Right atrium auricular region (tissue), 2 donors: ENCODE measurements at places on chromosomes 4 and X.

GRCh38 chr4:7214359-7214758 lies 22.0 kb downstream of the SORCS2 start:
- no peak for DNase-seq

DNA sequence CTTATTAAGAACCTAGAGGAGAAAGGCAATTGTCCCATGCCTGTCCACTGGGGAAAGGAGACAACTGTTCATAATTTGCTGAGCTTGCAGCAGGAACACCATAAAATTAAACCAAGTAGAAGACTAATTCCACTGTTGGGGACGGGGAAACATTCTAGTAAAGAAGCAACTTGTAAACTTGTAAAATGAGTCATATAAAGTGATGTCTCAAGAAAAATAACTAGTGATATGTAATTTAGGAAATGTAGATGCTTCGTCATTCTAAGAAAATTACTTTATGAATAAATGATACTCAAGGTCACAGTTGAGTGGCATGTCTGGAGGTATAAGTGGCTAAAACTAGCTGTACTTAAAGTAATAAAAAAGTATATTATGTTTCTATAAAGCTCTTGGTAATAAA lies 121.2 kb upstream of the MID1 start:
- no peak for DNase-seq

GRCh38 chr4:158903472-158904043 lies 134.7 kb downstream of the FNIP2 start:
- no peak for DNase-seq

- DNase-seq = no peak
These were observed 1192.6 kb downstream of the C4orf33 start for GRCh38 chr4:130288576-130288975.

GRCh38 chrX:154308108-154308946 lies 12.7 kb downstream of the TKTL1 start:
- peak; percentile 73 for DNase-seq

GRCh38 chr4:155207534-155208257 lies 740 bp upstream of the NPY2R start:
- DNase-seq = no peak

DNA sequence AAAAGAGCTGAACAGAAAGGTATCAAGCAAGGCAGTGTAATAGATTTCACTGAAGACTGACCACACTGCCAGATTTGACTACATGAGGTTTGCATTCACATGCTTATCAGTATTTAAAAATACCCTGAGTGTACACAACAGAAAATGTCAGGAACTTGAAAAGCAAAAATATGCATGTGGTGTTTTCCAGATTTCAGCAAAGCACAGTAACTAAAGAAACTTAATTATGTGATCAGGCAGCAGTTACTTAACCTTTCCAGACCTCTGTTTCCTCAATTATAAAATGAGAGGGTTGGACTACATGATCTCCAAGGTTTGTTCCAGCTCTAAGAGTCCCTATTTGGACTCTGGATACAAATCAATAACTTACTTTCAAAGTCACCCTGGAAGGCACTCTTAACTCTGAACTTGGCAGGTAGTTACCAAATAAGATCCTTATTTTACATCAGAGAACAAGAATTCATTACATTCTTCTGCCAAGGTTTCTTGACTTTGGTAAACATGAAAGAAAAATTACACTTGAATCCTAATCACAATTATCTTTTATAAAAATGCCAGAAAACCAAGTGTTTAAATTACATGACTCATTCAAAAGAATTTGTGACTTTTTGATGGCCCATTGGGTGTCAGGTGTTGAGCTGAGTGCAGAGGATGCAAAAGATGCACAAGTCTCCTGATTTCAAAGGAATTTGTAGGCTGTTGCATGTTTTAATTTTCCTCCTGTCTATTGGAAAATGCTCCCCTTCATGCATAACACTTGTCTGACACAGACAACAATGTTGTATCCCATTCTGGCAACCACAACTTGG lies 241.6 kb downstream of the MGST2 start:
- no peak for DNase-seq

GRCh38 chrX:74505437-74505836 lies 84.1 kb downstream of the SLC16A2 start:
- DNase-seq = no peak

- no peak for DNase-seq
These were observed 50.7 kb downstream of the SCD5 start for GRCh38 chr4:82747686-82748575.
